Panc1 (cell line): ENCODE measurements at places on chromosomes 6 and 20. TPM values are rescaled to one million over a fixed set of nuclear protein-coding genes. Genes with fewer than 3 reads are reported as not detected.

FKBP5 gene
- total RNA-seq, result 25.2 TPM

FAM229B gene
- 12.0 TPM for total RNA-seq

FILIP1 gene
- total RNA-seq, result 0.26 TPM

PI3 gene
- not detected for total RNA-seq

GSTA2 gene
- not detected for total RNA-seq

RAET1G gene
- 1.2 TPM for total RNA-seq

ZSCAN16 gene
- 5.3 TPM for total RNA-seq
